Urothelium cell line (cell line): ENCODE measurements at places on chromosomes 4 and X.
A peak's percentile ranks its signal among the peaks of the same experiment; 100 is the strongest.

DNA sequence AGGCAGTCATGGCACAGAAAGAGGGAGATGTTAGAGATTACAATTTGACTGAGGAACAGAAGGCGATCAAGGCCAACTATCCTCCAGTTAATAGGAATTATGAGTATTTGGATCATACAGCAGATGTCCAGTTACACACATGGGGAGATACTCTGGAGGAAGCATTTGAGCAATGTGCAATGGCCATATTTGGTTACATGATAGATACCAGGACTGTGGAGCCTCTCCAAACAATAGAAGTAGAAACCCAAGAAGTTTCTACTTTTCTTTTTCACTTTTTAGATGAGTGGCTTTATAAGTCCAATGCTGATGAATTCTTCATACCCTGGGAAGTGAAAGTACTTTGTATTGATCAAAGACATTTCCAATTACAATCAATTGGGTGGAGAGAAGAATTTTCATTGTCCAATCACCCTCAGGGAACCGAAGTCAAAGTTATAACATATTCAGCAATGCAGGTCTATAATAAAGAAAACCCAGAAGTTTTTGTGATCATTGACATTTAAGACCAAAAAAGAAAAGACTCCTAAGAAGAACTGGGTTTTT lies 139.1 kb downstream of the MAB21L2 start:
- DNase-seq = no peak

- DNase-seq = no peak
These were observed 9.0 kb downstream of the BMP3 start for GRCh38 chr4:81039351-81039972.

DNA sequence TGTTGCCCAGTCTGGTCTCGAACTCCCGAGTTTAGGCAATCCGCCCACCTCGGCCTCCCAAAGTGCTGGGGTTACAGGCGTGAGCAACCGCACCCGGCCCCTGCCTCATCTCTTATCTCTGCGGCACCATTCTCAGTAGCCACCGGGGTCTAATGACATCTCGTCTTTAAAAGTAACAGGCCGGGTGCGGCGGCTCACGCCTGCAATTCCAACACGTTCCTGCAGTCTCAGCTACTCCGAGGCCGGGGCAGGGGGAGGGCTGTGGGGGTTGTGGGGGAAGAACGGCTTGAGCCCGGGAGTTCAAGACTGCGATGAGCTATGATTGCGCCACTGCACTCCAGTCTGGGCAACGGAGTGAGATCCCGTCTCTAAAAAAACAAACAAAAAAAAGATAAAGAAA lies 28.8 kb downstream of the ING2 start:
- DNase-seq = peak; percentile 56

GRCh38 chr4:19358015-19358414 lies 893.7 kb upstream of the SLIT2 start:
- no peak for DNase-seq

GRCh38 chr4:7192252-7193029 lies at the start of gene SORCS2:
Gene SORCS2 (plus strand): TSS chr4:7192538.
- peak; percentile 77 for DNase-seq

DNA sequence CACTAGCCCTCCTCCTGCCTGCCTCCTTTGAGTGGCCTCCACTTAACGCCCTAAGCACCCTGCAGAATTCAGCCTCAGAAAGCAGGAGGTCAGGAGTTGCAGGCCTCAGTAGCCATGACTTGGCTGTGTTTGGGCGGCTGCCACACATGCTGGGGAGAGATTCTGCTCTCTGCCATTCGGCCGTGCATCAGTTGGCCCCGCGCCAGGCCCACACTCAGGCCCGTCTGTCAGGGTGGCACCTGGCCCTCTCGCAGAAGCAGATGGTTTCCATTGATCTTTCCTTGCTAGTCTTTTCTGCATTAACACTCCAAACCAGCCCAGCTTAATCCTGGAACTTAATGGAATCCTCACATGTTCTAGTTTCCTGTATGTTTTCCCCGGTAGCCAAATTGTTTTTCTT lies 30.7 kb upstream of the ATP6AP2 start:
- DNase-seq = no peak

DNA sequence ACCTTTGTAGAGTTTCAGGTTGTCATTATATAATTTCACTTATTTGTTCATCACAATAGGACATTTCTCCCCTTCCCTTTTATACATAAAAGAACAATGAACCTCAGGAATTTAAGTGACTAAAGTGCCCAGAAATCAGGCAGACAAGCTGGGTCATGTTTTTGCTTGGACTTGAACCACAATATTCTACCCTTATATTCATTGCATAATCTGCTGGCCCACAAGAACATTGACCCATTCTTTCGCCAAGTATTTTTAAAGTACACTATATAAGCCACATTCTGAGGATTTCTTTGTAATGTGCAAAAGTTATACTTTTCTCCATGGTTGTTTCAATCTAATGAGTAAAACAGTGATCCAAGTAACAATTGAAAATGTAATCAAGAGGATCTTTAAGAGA lies 637.5 kb upstream of the SLIT2 start:
- no peak for DNase-seq

GRCh38 chrX:39633293-39633692 lies 464.5 kb downstream of the BCOR start:
- DNase-seq = peak; percentile 27

GRCh38 chr4:4843635-4844291 lies 15.7 kb upstream of the MSX1 start:
- no peak for DNase-seq

GRCh38 chrX:18934708-18935107 lies 49.2 kb downstream of the PHKA2 start:
- no peak for DNase-seq

DNA sequence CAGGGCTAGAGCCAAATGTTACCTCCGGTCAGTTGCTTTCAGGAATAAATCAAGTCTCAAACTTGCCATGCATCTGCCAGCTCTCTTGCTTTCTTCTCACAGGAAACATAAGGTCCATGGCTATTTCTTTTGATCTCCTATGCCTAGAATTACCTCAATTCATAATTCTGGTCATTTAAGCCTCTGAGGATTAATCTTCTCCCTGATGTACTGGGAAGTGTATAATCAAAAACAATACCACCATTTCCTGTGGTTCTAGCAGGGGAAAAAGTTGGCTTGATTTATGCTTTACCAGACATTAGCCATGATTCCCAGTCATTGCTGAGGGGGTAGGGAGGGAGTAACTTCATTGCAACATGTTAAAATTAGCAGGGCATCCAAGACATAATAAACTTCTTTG lies 268.7 kb upstream of the EMCN start:
- no peak for DNase-seq

- DNase-seq = no peak
These were observed 44.3 kb downstream of the HSD17B13 start for GRCh38 chr4:87278335-87278794.

DNA sequence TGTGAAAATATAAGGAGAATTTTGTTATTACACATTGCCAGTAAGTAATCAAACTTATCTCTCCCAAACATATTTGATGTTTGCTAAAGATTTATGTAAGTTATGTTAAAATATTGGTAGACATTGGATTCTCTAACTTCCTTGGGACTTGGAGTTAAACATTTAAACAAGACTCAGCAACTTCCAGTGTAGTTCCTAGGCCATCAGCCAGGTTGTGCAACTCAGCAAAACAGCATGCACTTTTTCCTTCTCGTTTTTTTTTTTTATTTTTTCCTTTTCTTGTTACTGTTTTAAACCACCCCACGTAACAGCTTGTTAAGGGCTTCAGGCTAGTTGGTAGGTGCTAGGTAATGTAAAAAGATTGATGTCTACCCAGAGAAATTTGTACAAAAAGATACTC lies 510.4 kb downstream of the ANKRD50 start:
- no peak for DNase-seq

DNA sequence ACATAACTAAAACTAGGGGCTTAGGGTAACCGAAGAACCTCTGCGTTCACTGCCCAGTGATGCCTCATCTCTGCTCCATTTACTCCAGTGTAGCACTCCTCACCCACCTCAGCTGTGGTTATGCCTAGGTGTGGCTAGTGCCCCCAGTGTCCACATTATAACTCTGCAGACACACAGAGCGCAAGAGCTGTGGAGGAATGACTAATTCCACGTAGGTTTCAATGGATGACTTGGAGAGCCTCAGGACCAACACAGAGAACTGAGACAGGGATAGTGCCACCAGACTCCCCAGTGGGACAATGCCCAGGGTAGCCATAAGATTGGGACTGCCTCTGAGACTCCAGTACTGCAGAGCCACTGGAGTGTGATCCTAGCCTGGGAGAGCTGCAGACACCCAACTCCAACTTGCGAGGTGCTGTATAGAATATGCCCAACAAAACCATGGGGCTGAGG lies 542.4 kb upstream of the DIPK2B start:
- peak; percentile 48 for DNase-seq

DNA sequence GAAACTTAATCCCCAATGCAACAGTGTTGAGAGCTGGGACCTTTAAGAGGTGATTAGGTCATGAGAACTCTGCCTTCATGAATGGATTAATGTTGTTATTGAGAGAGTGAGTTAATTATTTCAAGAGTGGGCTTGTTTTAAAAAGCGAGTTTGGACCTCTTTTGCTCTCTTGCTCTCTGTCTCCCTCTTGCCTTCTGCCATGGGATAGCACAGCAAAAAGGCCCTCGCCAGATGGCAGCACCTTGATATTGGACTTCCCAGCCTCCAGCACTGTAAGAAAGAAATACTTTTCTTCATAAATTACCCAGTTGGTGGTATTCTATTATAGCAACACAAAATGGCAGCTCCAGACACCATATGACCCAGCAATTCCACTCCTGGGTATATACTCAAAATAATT lies 7.0 kb upstream of the ATP6AP2 start:
- peak; percentile 10 for DNase-seq

GRCh38 chrX:71910643-71910985 lies at the start of gene NHSL2:
Gene NHSL2 (plus strand): TSS chrX:71910845.
- DNase-seq = peak; percentile 61

- peak; percentile 59 for DNase-seq
These were observed 21.0 kb upstream of the BCORL1 start for GRCh38 chrX:129961180-129962083.

GRCh38 chrX:107734646-107735045 lies 40.9 kb downstream of the TSC22D3 start:
- DNase-seq = no peak

DNA sequence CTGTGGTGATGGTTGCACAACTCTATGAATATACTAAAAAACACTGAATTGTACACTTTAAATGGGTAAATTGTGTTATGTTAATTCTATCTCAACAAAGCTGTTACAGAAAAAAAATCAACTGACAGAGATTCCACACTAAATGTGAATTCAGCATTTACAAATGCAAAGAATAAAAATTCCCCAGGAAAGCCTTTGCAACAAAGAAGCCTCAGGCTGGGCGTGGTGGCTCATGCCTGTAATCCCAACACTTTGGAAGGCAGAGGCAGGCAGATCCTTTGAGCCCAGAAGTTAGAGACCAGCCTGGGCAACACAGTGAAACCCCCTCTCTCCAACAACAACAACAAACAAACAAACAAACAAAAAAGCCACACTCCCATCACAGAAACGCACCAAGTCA lies 8.9 kb downstream of the BCLAF3 start:
- no peak for DNase-seq

GRCh38 chr4:146121757-146122156 lies 53.8 kb upstream of the LSM6 start:
- DNase-seq = no peak

GRCh38 chr4:37977471-37978247 lies 17.5 kb downstream of the PTTG2 start:
- DNase-seq = peak; percentile 85

- DNase-seq = no peak
These were observed 179.6 kb downstream of the ANTXR2 start for GRCh38 chr4:79893456-79893855.

DNA sequence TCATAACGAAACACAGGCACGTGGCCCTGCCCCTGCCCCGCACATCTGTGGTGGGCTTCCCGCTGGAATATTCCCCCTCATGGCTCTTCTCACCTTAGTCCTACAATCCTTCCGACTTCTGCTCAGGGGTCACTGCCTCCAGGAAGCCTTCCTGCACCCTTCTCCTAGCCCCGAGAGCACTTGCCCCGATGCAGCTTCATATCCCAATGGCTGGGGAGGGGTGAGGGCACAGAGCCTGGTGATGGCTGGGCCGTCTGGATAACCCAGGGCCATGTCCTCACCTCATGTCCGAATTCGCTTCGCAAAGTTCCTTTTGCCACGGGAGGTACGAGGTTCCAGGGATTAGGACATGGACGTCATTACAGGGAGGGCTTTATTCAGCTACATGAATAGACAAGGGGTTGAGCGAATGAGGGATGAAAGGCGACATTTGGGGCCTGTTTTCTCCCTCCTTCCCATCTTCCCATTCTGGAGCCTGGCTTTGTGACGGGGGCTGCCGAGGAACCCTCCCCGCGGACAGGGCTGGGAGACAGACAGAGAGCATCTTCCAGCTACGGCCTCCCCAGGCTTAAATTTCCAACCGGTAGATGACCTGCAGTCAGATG lies 35.5 kb upstream of the HMX1 start:
- DNase-seq = no peak

- DNase-seq = peak; percentile 5
These were observed 54.8 kb downstream of the CCDC149 start for GRCh38 chr4:24858026-24858425.

- DNase-seq = no peak
These were observed 103.7 kb upstream of the RAPGEF2 start for GRCh38 chr4:158999166-158999682.

GRCh38 chr4:77817304-77818072 lies 1.7 kb downstream of the CNOT6L start:
- no peak for DNase-seq

GRCh38 chrX:16870862-16871815 lies 977 bp upstream of the RBBP7 start:
- peak; percentile 1 for DNase-seq

GRCh38 chr4:149409146-149409545 lies 406.5 kb downstream of the IQCM start:
- DNase-seq = peak; percentile 79

GRCh38 chr4:173381610-173382009 lies 10.9 kb downstream of the SAP30 start:
- no peak for DNase-seq

- peak; percentile 35 for DNase-seq
These were observed 277.1 kb upstream of the DIAPH2 start for GRCh38 chrX:96407501-96407900.

GRCh38 chrX:54825716-54826438 lies 18.3 kb downstream of the MAGED2 start:
- DNase-seq = no peak

DNA sequence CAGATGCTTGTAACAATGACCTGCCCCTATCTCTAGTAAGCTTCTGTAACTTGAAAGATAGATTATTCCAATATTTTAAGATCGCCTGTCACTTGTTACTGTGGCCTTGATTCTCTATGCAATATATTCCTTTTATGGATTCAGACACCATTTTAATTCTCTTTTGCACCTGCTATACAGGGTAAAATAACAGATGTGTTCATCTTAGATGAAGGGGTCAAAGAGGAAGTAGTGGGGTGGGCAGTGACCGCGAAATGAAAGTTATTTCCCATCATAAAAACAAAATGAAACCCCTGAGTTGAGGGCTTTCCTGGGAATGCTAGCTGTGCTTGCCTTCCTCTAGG lies 175.9 kb downstream of the TSPAN5 start:
- no peak for DNase-seq

- no peak for DNase-seq
These were observed 541.5 kb downstream of the PCDH7 start for GRCh38 chr4:31261632-31262031.
